ENCODE measurements at places on chromosomes 1 and 21.

- DNase-seq: peak; percentile 16
These were observed 32.9 kb upstream of the UTS2 start for GRCh38 chr1:7885513-7886404.

DNA sequence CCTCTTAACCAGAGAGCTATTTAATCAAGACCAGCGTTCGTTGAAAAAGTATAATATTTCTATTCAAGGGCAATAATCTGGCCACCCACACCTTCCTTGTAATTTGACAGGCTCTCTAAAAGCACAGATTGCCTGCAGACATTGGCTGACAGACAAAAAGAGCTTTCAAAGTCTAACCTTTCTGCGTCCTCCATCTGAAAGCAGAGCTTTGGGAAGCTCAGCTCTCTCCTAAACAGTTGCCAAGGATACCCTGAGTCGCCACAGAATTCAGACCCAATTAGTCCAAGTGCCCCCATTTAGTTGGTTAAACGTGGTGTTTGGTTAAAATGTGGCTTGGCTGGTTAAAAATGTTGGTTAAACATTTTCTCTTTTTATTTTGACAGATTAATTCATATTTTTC lies 33.7 kb upstream of the PLA2G2C start:
- DNase-seq: no peak

GRCh38 chr1:98034505-98034904 lies 113.7 kb upstream of the DPYD start:
- no peak for DNase-seq

- peak; percentile 68 for DNase-seq
These were observed 2.5 kb upstream of the TNFRSF18 start for GRCh38 chr1:1208713-1209433.

DNA sequence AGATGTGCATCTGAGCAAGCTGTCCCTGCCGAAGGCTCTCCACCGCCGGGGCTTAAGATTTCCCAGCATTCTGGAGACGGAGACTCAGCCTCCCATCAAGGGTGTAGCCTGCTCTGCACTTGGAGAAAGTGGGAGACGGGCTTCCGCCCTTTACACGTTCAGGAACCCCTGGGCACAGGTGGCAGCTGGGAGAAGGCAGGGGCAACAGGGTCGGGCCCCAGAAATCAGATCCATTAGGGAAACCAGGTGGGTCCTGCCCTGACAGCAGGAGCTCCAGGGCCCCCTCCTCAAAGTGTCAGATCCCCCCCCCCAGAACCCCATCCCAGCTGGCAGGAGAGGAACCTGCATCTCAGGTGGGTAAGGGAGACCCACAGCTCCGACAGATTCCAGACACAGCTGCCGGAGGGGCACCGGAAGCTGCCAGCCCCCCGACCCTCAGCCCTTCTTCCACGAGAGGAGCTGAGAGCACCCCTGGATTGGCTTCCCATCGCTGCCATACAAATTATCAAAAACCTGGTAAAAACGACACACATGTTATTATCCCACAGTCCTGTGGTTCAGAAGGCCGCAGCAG lies 236.6 kb downstream of the NPHP4 start:
- no peak for DNase-seq

DNA sequence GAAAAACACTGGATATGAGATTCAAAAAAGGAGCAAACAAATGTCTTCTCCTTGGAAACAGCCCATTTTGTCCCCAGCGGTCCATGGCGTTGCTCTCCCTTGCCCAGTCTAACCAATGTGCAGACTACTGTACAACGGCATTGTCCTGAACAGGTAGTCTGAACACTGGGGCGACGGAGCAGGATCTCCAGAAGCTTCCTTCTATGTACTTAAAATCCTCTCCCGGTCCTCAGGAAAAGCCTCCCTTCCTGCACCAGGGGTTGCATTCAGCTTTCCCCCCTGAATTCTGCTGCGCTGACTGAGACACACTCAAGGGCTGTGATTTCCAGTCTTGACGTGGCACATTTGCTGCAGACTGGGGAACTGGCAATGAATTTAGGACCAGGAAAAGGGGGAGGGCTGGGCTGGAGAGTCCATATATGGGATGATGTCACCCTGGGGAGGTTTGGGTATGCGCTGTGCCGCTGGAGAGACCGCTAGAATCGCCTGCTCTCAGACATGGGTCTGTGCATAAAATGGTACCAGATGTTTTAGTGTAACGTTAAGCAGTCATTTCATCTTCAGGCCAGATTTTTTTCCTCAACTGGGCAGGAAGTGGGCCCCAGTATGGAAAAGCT lies 275.9 kb upstream of the C1orf105 start:
- no peak for DNase-seq

All from activated CD4-positive, alpha-beta T cell treated with anti-CD3 and anti-CD28 coated beads for 4 hours (primary cell).